Non-pigmented ciliary epithelial cell (primary cell): ENCODE measurements at places on chromosomes 3 and 15.

DNA sequence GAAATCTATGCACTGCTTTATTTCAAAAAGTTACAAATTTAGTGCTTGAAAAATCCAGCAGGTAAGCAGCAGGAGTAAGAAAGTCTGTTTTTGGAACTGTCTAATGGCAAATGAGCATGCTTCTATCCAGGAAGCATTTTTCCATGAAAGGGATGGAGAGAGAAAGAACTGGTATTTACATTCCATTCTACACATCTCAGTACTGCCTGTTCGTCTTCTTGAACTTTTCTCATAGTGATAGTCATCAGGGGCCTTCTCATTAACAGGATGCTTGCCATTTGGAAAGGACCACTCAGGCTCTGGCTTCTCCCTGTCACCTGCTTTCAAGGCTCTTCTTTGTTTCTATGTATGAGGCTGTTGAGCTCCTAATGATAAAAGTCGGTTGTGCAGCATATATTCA, 267.3 kb upstream of the IL12A start:
- DNase-seq: no peak

DNA sequence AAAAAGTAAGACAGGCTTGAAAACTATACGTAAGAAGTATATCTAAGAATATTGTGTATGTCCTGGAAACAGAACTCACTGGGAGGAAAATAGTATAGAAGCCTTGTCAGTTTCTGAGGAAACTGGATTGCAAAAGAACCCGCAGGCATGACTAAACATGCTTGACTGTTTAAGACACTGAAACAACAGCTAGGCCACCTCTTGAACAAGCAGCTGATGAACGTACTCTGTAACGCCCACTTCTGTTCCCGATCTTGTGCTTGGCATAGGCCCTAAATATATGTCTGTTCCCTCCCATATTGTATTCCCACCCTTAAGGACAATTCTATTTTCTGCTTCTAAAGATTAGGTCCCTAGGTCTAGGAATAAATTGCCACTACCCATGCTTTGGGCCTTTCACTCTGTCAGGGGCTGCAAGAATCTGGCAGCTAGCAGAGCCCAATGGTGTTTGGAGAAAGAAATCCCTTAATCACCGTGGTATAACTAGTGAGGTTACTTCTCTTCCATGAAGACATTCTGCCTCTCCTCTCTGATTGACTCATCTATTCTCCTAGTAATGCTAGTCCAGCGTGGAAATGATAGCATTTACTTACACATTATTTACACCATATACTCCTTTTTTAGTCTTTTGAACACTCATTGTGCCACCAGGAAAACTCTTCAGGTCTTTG, 46.2 kb downstream of the CD200 start:
- DNase-seq: peak; percentile 90

- DNase-seq: no peak
Measured at GRCh38 chr15:88647351-88648105, 8.7 kb downstream of the ISG20 start.

DNA sequence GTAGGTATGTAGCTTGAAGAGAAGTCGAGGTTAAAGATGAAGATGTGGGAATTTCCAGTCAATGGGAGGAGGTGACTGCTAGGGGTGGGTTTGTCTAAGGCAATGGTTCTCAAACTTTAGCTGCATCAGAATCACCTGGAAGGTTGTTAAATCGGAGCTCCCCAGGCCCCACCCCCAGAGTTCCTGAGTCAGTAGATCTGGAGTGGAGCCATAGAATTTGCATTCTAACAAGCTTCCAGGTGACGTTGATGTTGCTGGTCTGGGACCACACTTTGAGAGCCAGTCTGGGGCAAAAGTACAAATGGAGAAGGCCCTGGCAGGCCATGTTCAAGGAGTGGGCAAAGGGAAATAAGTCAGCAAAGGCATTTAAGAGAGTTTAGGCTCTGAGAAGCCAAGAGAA, 69.1 kb downstream of the CMTM8 start:
- no peak for DNase-seq

DNA sequence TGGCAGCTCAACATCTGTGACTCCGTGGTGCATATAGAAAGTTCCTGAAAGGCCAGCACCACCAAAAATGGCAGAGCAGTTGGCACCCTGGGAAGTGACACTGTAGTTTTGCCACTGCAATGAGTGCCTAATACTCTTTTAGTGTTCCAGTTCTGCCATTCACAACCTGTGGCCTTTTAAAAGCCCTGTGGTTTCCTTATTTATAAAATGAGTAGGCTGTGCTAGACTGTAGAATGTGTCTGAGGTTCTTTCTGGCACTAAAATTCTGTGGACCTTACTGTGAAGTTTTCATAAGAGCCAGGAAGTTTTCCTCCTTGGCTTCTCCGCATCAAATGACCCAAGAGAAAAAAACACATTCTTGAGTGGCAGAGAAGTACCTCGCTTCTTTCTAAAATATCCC, 74.1 kb downstream of the MME start:
- no peak for DNase-seq

- no peak for DNase-seq
Measured at GRCh38 chr3:21734746-21735145, 16.3 kb downstream of the ZNF385D start.
